ENCODE measurements at places on chromosomes 3 and 15.

- no peak for DNase-seq
Observed at GRCh38 chr15:73818308-73818985, 54.9 kb upstream of the TBC1D21 start.

DNA sequence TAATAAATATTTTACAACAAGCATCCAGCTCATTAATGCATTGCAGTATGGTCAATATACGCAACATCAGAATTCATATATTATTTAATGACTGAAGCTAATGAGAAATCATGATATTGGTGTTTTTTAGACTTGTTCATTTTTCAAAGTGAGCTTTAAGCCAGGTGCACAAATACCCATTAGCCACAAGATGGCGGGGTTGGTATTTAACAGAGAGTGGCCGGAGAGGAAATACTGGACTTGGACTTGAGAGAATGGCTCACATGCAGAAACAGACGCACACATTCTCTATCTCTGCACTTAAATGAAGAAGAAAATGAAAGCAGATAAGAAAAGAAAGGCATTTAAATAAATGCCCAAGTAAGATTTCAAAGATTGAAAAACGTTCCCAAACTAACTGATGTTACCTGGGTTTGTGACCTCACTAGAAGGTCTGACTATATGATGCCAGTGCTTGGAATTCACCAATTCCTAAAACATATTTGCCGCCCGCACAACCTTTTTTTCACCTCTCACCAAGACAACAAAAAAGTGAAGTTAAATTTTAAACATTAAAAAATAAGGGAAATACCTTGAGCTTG lies 21.2 kb upstream of the CRBN start:
- peak; percentile 13 for DNase-seq

GRCh38 chr3:134833453-134834163 lies 38.5 kb downstream of the EPHB1 start:
- DNase-seq: no peak

DNA sequence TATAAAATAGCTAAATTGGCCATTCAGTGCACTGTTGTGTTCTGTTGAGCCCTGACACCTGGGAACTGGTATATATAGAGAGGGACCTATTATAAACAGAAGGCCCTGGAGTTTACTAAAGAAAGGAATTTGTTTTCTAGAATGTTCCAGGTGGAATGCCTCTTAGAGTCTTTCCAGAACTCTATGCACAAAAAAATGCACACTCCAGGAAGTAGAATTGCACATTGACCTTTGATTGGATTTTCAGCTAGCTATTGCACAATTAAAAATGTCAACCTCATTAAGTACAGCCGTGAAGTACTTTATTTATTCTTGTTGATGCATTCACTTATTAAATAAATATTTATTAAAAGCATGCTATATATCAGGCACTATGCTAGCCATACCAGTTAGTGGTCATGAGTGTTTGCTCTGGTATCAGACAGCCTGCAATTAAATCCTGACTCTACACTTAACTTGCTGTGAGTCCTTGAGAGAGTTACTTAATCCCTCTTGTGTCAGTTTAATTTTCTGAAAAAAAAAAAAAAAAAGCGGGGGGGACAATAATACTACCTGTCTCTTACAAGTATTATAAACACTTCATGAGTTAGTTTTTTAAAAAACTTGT lies 40.8 kb downstream of the NDUFB4 start:
- DNase-seq: no peak

- no peak for DNase-seq
Observed at GRCh38 chr15:39075311-39075710, 505.6 kb upstream of the THBS1 start.

GRCh38 chr3:134527538-134528186 lies 41.8 kb downstream of the CEP63 start:
- no peak for DNase-seq

DNA sequence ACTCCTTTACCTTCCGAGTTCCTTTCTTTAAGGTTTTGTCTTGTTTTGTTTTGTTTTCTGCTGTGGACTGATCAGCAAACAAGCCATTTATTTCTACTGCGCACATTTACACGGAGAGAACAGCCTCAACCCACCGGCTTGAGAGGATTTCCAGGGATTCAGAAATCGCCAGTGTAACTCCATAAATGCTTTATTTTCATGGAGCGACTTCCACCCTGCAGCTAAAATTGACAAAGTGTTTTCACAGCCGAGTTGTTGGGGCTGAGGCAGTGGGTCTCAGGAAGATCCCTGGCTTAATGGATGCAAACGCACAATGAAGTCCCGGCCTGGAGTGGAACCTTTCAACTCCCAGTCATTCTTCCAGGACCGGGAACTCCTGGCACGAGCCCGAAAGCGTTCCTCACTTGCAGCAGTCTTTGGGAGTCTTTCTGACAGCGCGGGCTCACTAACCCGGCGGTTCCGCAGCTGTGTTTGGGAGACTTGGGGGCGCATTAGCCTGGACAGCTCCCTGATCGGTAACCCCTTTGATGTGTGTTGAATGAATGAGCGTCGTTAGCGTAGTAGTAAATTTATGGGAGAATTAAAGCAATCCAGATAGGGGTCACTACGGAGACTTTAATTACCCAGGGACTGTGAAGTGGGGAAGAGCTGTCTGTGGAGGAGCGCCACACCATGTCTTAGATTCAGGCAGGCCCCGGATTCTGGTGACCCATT lies 785 bp upstream of the MYRIP start:
- no peak for DNase-seq

- DNase-seq: no peak
Observed at GRCh38 chr3:101725194-101725889, 928 bp downstream of the CEP97 start.

- DNase-seq: no peak
Observed at GRCh38 chr3:12321015-12321414, 32.1 kb downstream of the PPARG start.

DNA sequence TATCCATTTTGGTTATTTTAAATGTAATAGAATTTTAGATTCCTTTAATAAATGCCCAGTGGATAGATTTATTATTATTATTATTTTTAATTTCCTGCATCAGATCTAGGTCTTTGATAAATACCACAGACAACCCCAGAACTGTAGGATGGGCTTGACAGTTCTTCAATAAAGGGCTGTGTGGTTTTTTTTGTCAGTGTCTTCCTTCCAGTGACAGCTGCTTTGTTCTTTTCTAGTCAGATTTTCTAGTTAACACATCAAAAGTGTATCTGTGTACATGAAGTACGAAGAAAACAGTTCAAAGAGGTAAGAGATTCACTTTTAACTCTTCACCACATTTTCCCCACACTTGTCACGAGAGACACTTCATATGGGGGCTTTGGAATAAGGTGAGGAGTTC lies 120.3 kb downstream of the SAMMSON start:
- no peak for DNase-seq

- DNase-seq: no peak
Observed at GRCh38 chr3:130825762-130826299, 68.1 kb upstream of the ATP2C1 start.
